ENCODE measurements at places on chromosomes 11 and 22.

GRCh38 chr11:1880746-1881441 is 10.8 kb downstream of the PRR33 start:
- no peak for DNase-seq

- DNase-seq = no peak
Measured at GRCh38 chr11:133982151-133982550, 25.4 kb upstream of the IGSF9B start.

GRCh38 chr11:71282581-71283351 is 30.4 kb upstream of the SHANK2 start:
- no peak for DNase-seq

GRCh38 chr22:31603081-31603525 is 58.9 kb downstream of the PISD start:
- no peak for DNase-seq

GRCh38 chr22:38572065-38572464 is 2.1 kb upstream of the DMC1 start:
- DNase-seq = no peak

GRCh38 chr11:70566768-70567530 is 168.6 kb downstream of the CTTN start:
- DNase-seq = no peak

GRCh38 chr11:78607696-78608095 is 33.0 kb upstream of the NARS2 start:
- no peak for DNase-seq

All from stimulated activated naive B cell treated with anti-CD40 and anti-IgM and Interleukin-4, amounts not matched to agents 10 μg/mL and 1 μg/mL and 100 μg/mL, for 72 hours (primary cell).